Lung microvascular endothelial cell (primary cell): ENCODE measurements at places on chromosomes 4 and X. TPM values are rescaled to one million over a fixed set of nuclear protein-coding genes. Genes with fewer than 3 reads are reported as not detected.

DNA sequence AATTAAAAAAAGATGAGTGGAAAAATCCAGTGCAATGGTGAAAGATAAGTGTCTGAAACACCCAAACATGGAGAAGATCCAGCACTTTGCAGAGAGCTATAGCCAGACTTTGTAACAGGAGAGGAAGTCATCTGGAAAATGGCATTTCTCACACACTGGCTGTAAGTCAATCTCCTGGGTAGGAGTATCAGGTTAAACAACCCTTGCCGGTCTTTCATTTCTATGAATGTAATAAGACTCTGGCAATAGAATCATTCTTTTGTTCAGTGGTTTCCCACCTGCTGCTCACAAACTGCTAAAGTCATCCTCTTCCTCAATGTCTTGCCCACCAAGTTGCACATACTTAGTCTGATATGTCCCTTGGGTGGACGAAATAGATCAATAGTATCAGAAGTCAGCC lies 94.0 kb upstream of the ATP8A1 start:
- no peak for DNase-seq

DNA sequence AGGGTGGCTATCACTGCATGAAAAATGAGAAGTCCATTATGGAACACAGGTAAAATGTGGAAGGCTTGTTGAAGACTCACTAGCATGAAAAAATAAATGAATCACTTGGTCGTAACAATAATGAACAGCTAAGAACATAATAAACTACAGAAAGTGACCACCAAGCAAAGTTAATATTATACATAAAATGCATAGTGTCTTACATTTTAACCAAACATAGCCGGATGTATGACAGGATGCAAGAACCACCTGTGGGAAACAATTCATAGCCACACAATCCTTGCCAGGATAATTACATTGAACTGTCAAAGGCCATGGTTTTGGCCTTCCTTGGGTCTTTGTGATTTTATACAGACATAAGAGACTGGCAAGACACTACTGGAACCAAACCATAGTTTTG lies 81.9 kb upstream of the ATXN3L start:
- no peak for DNase-seq

- DNase-seq, result peak; percentile 11
Observed at GRCh38 chr4:98794565-98795205, 134.2 kb downstream of the EIF4E start.

DNA sequence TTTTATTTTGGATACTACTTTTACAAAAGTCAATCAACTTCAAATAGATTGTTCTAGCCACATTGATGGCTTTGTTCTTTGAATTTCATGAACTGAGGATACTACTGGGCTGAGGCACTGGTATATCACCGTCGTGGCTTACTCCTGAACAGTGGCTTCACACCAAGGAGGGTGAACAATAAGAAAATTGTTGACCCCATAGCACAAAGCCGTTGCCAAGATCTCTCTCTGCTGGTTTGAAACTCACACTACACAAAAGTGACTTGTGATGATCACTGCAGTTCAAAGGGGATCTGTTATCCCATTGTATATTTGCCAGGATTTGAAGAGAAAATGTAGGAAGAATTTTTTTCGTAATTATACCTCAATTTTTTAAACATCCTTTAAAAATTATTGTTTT lies 119.6 kb downstream of the PDLIM5 start:
- no peak for DNase-seq

GRCh38 chr4:151530230-151530629 lies 121.3 kb downstream of the FHIP1A start:
- DNase-seq, result no peak

DNA sequence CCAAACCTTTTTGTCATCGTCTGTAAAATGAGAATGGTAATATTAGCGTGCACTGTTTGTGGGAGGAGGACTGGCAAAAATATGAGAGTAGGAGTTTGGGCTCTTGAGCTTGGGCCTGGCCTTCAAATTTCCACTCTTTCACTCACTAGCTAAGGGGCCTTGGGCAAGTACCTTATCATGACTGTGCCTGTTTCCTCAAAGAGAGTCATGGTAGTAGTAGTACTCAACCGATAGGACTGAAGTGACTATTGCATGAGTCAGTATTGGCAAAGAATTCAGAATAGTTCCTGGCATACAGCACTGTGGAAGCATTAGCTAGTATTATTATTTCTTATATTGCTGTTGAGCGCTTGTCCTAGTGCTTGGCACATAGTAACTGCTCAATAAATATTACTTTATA lies 16.0 kb upstream of the RBM3 start:
- DNase-seq, result no peak

DNA sequence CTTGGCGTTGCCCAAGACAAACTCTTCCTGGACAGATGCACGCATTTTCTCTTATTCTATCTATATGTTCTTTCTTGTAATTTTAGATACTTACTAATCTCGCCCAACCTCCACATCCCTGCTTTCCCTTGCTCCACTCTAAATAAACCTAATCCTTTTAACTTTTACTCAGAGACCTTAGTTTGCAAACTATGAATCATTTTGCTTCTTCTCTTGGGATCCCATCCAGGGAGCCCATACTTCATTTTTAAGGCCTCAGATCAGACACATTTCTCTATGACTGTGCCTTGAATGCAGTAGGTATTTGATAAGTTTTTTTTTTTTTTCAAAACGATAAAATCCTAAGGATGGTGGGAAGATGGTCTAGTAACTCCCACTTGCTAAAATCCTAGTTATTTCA lies 353.8 kb upstream of the HAND2 start:
- no peak for DNase-seq

Gene CLTRN
- under 0.01 TPM in 1 of 2 replicates, not detected in the other for total RNA-seq

DNA sequence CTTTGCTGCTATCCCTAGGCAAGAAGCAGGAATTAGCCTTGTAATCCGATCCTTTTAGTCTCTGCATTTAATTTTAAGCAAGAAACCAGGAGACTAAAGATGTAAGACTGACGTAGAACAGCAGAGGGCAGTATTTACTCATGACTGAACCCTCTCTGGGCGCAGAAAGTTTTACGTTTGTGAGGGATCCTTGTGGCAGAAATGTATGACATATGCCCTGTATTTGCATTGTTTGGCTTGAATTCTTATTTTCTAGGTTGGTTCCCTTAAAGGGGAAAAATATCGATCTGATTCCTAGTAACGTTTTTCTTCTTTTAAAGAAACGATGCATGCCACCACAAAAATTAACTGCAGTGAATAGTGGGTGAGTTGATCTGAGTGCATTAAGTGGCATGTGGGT lies 1.3 kb upstream of the FAT4 start:
- DNase-seq, result peak; percentile 87

Gene MRPL1
- 18.3 and 20.9 TPM in 2 replicates for total RNA-seq

Gene NUP62CL
- total RNA-seq, result not detected in 2 replicates

GRCh38 chrX:155592331-155592730 lies 20.4 kb downstream of the TMLHE start:
- no peak for DNase-seq

DNA sequence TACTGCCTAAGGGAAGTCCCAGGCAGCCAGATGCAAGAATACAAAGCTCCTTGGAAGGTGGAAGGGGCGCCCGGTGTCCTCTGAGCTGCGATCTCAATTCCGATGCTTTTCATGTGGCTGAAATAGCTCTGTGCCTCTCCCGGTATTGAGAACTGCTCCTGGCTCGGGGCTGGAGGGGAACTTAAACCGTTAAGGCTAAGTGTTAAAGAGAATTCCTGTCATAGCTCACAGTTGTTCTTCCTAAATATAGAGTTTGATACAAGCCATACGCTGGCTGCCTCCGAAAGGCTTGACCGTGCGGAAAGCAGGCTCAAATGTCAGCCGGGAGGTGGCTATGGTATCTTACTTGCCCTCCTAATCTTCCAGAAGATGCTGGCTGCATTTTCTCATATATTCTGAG lies at the start of gene SMPX:
TSS of gene SMPX (minus strand) at position 157 of the 400 bp plus-strand sequence. CDS start 3,826 bp downstream, outside the sequence.
- no peak for DNase-seq

Gene CCNB3
- 0.22 and 0.40 TPM in 2 replicates for total RNA-seq

DNA sequence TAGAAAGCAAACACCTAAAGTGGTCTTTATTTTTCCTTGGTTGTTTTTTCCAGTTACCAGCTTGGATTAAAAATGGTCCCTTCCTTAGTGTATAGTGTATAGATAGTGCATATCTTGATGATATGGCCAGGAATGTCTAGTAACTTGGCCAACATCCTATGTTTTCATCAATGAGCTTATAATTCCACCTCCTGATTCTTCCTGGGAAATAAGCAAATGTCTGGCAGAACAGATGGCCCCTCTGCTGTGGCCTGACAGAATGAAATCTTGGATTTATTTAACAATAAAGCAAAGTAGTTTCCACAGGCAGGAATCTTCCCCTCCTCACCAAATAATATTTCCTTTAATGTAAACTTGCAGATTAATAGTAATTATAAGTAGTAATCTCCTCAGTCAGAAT lies 6.1 kb downstream of the SCARB2 start:
- DNase-seq, result no peak

DNA sequence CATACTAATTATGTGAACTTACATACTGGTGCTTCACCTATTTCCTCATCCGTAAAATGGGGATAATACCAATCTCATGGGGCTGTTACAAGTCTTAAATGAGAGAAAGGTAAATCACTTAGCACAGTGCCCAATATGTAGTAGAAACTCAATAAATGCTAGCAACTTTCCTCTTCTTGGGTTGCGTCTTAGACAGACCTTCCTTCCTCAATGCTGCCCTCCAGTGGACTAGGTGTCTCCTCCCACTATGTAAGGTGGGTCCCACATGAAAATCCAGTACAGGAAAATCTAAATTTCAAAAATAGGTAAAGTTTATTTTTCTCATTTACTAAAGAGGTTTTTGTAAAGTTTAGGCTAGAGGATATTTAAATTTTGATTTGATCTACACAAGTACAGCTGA lies 20.6 kb downstream of the ZDHHC9 start:
- peak; percentile 60 for DNase-seq
